ENCODE measurements at places on chromosomes 12 and 14.

GRCh38 chr12:124632519-124632984, 65.1 kb upstream of the NCOR2 start:
- DNase-seq, result no peak

GRCh38 chr12:13941258-13942249, 39.8 kb downstream of the GRIN2B start:
- DNase-seq, result peak; percentile 0

DNA sequence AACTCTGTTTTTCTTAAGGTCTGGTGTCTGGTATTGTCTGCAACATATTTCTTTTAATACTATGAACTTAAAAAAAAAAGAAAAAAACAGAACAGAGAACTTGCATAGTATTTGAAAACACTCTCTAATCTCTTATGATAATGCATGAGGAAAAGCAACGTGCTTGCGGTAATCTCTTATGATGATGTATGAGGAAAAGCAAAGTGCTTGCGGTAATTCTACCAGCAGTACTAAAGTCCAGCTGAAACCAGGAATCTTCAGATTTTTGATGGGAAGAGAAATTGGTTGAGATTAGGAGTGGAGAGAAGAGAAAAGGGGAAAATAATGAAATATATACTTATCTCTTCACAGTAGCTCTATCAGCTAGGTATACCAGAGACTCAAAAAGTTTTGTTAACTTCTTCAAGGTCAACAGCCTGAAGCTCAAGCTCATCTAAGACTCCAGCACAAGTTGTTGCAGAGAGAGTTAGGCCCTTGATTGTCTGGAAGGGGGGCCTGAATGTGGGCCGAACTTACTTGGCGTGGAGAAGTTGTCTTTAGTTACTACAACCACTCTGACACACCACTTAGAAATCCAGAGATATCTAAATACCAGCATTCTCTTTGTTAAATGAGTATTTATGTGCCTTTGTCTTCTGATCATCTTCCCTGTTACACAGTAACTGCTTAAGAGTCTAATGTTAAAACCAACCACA, 240.4 kb downstream of the PRKD1 start:
- DNase-seq, result no peak

GRCh38 chr14:61503167-61503801, 181.9 kb downstream of the PRKCH start:
- no peak for DNase-seq

GRCh38 chr14:69573831-69574262, 824 bp downstream of the CCDC177 start:
- DNase-seq, result no peak

- DNase-seq, result no peak
Observed at GRCh38 chr12:1877169-1877878, 41.1 kb downstream of the CACNA2D4 start.

GRCh38 chr14:64966976-64967375, 5.2 kb downstream of the RAB15 start:
- no peak for DNase-seq

GRCh38 chr14:29743531-29743930, 184.1 kb downstream of the PRKD1 start:
- DNase-seq, result no peak

DNA sequence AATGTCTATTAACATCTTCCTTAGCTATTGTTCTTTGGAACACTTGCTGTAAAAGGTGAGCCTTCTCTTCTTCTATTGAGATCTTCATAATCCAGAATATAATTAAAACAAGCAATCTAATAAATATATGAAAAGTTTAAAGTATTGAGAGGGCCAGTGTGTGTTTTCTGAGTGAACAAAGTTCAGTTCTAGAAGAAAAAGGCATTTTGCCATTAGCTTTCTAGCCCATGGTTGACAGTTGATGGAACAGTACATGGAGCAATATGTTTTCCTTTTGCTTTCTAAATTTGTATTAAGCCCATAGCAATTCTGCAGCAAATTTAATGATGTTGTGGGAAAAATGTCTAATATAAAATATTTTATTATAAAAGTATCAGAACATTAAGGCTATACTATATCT, 853.0 kb downstream of the TRHDE start:
- DNase-seq, result no peak

- DNase-seq, result peak; percentile 85
Observed at GRCh38 chr14:104865081-104865630, at the start of gene CEP170B. Gene CEP170B (plus strand): TSS chr14:104865268. CDS start chr14:104868451, 3,183 bp downstream.

DNA sequence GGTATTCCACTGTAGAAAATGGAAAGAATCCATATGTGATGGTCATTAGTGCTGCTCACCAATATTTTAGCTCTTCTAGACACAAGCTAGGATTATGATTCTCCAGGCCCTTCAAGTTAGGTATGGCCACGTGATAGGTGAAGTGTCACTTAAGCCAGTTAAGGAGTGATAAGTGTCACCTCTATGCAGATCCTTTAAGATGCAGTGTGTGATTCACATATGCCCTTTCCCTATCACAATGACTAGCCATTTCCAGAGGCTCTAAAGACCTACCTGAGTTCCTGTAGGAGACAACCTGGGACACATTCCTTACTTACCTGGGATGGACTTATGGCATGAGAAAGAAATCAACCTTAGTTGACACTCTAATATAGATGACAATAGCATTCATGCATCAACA, 343.2 kb downstream of the NELL2 start:
- DNase-seq, result no peak

- DNase-seq, result no peak
Observed at GRCh38 chr14:23055621-23056144, 1.6 kb downstream of the CDH24 start.

DNA sequence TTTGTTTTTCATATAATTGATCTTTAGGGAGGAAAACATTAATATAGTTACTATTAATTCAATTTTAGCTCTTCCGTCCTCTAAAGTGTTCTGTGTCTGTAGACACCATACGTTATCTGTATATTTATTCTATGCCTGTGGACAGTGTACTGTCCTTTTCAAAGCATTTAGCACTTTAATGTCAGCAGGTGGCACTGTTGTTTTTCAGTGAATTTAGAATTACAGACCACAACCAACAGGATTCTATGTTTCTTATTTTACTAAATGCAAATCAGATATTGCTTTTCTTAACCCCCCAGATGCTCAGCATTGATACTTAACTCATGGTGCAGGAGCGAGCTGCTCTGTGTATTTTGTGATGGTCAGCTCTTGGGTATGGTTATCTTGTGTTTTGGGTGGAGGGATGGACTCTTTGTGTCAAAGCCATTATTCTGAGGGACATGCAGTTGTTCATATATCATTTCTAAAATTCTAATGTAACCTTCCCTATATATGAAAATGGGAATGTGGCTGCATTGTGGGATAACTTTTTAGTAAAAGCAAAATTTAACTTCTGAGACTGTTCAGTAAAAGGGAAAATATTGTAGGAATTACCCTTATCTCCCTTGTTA, 65.2 kb downstream of the PAPOLA start:
- peak; percentile 74 for DNase-seq

DNA sequence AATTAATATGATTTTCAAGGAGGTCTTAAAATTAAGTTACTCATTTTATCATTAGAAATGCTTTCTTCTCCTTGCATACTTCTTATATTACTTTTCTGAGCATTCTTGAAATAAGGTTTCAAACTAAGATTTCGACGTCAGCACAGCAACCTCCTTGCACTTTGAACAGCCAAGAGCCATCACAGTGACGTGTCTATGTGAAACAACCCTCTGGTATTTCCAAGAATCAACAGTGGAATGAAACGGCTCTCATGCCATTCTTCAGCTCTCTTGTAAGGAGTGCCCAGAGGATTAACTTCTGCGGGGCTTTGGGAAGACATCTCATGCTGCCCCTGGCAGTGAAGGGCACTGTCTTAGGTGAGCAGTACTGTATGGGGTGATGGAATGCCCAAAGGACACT, 109.2 kb downstream of the EFCAB11 start:
- peak; percentile 72 for DNase-seq

- DNase-seq, result no peak
Observed at GRCh38 chr14:31303654-31304053, 96.1 kb upstream of the HECTD1 start.

DNA sequence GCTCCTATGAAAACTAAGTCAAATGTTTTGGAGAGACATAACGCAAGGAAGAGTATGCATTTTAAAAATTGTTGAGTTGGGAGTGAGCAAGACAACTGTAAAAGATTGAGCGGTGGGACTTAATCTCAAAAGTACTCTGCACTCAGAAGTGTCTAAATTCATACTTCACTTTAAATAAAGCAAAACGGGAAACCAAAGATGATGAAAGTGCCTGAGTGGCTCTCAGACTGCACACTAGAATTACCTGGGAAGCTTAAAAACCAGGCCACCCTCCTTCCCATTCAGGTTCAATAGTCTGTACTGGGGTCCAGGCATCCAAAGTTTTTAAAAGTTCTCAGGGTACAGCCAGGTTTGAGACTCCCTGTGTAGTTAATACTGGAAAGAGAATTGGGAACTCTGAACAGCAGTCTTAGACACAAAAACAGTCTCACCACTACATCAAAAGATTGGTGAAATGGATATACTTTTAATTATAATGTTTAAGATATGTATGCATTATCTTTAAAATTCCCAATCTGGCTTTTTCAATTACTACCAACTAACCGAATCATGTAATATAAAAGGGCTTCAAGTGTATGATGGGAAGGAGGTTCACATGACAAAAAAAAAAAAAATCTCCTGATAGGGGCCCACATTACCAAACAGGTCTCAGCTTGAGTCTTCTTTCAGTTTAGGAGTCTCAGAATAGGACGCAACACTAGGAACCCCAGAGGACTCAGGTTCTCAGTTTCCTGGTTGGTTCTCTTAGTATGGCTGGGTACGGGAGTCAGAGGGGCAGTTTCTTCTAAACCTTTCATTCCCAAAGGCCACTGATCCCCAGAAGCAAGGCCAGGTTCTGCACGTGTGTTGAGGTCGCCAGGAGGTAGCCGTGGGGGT, 1.0 kb downstream of the HOMEZ start:
- peak; percentile 67 for DNase-seq

GRCh38 chr14:51118993-51119392, 24.1 kb upstream of the TRIM9 start:
- no peak for DNase-seq

GRCh38 chr14:100536121-100536510, 51.1 kb downstream of the BEGAIN start:
- no peak for DNase-seq

- no peak for DNase-seq
Observed at GRCh38 chr14:75496755-75497154, 25.5 kb upstream of the BATF start.

GRCh38 chr14:106268013-106268727, 741.8 kb downstream of the TMEM121 start:
- DNase-seq, result no peak

DNA sequence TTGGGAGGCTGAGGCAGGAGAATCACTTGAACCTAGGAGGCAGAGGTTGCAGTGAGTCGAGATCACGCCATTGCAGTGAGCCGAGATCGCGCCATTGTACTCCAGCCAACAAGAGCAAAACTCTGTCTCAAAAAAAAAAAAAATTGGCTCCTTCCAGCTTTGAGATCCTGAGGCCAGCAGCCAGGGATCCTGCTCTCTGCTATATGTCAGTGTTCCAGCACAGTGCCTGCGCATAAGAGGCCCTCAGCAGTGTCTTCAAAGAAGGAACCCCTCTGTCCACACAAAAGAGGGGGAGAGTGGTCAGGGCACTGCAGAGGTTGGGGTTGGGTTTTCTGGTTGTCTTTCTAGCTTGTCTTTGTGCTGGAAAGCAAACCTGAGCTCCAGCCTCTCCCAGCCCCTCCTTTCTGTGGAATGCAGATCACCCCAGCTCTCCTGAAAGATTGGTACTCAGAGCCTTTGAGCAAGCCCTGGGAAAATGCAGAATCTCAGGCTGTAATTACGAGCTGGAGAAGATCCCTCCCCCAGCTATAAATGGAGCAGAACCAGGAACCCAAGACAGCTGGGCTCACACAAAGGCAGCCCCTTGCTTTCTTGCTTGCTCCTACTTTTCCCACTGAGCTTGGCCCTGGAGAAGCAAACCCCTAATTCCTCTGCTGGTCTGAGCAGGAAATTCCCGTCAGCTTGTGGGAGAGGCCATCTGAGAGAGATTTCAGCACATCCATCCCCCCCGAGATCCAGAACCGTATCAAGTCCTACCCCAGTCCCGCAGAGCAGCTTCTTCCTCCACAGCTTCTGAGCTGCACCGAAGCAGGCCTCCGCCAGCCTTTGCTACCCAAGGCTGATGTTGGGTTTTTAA, 205.7 kb downstream of the ZFP36L1 start:
- DNase-seq, result no peak

DNA sequence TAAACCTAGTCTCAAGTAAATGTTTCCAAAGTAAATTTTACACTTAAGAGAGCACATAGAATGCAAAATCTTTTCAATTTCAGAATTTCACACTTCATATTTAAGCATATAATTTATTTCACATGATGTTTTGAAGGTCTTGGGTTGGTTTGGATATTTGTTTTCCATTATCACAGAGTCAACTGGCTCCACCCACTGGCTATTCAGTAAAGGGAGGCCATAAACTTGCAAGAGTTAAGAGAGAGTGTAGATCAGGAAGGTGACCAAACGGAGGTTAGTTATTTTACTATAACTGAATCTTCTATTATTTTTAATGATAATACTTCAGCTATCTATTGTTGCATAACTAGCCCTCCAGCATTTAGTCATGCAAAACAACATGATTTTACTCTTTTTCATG, 6.2 kb upstream of the CPNE8 start:
- no peak for DNase-seq

DNA sequence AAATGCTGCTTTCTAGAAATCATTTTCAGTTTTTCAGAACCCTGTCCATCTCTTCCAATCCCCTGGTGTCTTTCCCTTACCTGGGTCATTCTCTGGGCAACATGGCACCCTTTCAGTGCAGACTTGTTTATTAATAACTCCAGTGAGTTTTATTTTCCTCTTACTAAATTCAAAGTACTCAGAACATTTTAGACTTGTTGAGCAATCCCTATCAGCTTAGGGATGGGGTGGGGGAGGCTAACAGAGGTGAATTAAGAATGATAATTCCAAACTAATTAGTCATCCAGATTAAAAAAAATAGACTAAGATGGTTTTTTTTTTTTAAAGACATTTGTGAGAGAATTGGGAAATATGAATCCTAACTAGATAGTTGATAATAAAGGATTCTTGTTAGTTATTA, 10.7 kb downstream of the GPRC5A start:
- peak; percentile 60 for DNase-seq

DNA sequence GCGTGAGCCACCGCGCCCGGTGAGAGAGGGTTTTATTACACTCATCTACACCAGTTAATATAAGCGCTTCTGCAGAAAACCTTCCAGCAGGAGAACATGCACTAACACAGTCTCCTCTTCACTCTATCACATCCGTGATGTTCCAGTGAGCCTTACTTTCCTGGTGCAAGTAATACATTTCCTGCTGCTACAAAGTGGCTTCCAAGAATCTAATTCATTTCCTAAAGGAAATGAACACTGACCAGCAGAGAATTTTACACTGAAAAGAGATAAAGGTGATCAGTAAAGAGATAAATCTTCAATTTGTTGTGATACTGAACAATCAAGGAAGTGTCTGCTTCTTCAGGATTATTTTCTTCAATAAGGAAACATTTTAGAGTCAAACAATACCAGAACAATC, 39.5 kb downstream of the ZFYVE21 start:
- DNase-seq, result no peak

- DNase-seq, result no peak
Observed at GRCh38 chr12:108559007-108559655, 1.8 kb downstream of the SART3 start.
